ENCODE measurements at places on chromosomes 4 and X. TPM values are rescaled to one million over a fixed set of nuclear protein-coding genes. Genes with fewer than 3 reads are reported as not detected.

GRCh38 chr4:79980448-79980847 lies 92.6 kb downstream of the ANTXR2 start:
- DNase-seq: no peak

- no peak for DNase-seq
Measured at GRCh38 chrX:23937100-23937499, 29.3 kb downstream of the CXorf58 start.

DNA sequence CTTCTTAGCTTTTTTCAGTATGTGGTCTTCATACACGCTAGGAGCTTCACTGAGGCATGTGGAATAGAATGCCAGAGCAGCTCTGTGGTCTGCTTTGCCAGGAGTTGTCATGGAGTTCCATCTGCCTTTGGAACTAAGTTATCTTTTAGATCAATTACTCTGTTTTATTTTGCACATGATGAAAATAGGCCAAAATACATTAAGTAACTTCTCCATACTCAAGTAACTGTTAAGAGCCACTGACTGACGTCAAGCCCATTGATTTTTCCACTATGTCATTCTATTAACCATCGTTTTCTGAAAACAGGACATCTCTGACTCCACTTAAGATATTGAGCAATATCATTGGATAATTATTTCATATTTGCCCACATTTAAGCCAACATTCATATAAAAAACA lies 415.1 kb upstream of the MAD2L1 start:
- DNase-seq: no peak

- no peak for DNase-seq
Measured at GRCh38 chr4:77360451-77360850, 203.4 kb downstream of the CCNG2 start.

DNA sequence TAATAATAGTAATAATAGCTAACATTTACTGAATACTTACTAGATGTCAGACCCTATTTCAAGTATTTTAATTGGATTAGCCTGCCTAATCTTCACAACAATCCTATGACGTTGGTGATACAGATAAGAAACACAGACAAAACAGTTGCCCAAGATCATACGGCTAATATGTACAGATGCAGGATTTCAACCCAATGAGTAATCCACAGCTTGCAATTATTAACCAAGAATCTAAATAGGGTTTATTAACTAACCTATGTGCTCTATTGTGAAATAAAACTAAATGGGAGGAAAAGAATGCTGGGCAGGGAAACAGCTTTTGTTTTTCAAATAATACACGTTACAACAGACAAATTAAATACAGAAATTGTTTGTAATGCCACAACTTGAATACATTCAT lies 23.4 kb downstream of the FBXO8 start:
- no peak for DNase-seq

DNA sequence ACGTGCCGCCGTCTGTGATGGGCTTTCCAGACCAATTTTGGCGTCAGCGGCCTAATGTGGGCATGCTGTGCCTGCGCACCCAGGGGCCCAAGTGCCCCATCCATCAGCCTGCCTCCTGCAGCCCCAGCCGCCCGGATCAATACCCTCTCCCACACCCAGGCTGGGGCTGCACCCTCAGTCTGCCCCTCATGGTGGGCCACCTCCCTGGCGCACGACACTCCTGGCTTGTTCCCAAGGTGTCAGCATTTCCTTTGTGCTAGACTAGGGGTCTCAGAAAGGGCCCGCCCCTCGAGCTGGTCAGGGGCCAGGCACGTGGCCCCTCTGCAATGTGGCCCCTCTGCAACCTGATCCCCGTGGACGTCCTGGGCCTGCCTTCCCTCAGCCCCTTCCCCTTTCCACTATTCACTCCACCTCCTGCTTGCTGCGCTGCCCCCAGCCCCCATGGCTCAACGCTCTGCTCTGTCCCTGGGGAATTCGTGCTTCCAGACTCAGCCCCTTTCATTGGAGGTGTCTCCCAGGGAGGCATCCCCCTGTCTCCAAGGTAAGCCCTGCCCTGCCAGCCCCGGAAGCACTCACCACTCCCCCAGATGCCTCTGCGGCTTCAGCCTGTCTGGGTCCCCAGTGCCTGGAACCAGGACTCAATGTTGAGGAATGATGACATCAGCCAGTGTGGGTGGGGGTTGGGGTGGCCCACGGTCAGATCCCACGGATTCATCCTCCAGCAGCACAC lies 130.8 kb downstream of the HMX1 start:
- peak; percentile 27 for DNase-seq

The BTK gene
- total RNA-seq: 0.09 TPM

The MAOA gene
- total RNA-seq: 0.44 TPM

The CSAG3 gene
- total RNA-seq: not detected

The CT83 gene
- not detected for total RNA-seq

The GPR50 gene
- total RNA-seq: 12.2 TPM

The COL4A6 gene
- 16.7 TPM for total RNA-seq

Data from H9 (cell line).